Endothelial cell (in vitro differentiated cells): ENCODE measurements at places on chromosomes 1 and 21.

DNA sequence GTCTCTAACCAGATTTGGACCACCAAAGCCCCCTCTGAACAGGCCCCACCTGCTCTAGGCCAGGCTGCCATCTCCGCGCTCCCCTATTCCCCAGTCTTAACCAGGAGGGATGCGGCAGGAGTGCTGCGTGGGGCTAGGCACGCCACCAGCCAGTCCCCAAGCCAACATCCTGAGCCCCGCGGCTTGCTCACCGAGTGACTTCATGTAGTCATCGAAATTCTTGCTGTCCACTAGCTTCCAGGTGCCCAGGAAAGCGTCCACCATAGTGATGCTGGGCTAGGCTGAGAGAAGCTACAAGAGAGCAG lies 173 bp downstream of the FABP3 start:
- DNase-seq = no peak

- DNase-seq = no peak
Measured at GRCh38 chr1:64934878-64935275, 31.5 kb downstream of the JAK1 start.

DNA sequence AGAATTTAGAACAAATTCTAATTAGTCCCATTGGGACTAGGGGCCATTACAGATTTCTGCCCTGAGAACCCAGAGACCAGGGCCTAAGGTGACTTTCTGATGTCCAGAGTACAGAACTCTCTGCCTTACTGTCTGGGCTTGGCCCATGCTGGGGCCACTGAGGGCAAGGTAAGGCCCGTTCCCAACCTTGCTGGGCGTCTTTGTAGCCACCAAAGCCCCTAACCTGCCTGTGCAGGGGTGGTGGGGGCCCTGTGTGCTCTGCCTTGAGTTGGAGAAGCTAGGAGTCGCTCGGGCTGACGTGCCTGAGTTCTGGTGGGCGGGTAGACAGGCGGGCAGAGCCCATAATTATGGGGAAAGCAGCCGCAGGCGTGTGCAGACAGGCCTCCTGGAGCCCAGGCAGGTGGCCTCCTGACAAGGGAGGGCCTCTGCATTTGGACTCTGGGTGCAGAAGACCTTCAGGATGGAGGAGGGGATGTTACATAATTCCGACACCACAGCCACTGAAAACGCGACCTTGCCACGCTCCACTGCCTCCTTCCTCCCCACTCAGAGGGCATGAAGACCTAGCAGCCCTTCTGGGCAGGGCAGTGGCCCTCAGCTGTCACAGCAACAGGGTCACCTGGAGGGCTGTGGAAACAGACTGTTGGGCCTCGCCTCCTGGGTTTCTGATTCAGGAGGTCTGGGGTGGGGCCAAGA lies 239.9 kb upstream of the TMEM51 start:
- no peak for DNase-seq

DNA sequence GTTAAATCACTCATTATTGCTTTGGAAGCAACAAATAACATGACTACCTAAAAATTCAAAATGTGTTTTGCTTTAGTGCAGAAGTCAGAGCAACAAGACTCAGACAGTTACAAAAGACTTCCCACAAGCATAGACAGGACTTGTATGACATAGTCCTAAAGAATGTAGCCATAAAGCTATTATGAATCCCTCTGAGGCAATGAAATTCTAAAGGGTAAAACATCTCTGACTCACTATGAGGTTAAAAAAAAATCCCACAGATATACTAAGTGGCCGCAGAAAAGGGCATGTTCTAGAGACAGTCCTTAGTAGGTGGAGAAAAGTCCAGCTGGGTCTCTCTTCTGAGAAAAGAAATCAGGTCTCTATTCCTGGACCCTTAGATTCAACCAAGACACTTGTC lies 4.9 kb downstream of the PRKAB2 start:
- no peak for DNase-seq

- DNase-seq = no peak
Measured at GRCh38 chr1:28171246-28171645, 5.2 kb downstream of the PTAFR start.

- DNase-seq = no peak
Measured at GRCh38 chr1:6113745-6114144, 66.4 kb downstream of the CHD5 start.

GRCh38 chr1:197745911-197746310 lies 29.4 kb downstream of the DENND1B start:
- no peak for DNase-seq

- no peak for DNase-seq
Measured at GRCh38 chr1:242788771-242789170, 264.3 kb upstream of the PLD5 start.
